ENCODE measurements at places on chromosomes 2 and 18.
A peak's percentile ranks its signal among the peaks of the same experiment; 100 is the strongest.

GRCh38 chr2:26347286-26347865 is 787 bp upstream of the ADGRF3 start:
- DNase-seq: no peak

DNA sequence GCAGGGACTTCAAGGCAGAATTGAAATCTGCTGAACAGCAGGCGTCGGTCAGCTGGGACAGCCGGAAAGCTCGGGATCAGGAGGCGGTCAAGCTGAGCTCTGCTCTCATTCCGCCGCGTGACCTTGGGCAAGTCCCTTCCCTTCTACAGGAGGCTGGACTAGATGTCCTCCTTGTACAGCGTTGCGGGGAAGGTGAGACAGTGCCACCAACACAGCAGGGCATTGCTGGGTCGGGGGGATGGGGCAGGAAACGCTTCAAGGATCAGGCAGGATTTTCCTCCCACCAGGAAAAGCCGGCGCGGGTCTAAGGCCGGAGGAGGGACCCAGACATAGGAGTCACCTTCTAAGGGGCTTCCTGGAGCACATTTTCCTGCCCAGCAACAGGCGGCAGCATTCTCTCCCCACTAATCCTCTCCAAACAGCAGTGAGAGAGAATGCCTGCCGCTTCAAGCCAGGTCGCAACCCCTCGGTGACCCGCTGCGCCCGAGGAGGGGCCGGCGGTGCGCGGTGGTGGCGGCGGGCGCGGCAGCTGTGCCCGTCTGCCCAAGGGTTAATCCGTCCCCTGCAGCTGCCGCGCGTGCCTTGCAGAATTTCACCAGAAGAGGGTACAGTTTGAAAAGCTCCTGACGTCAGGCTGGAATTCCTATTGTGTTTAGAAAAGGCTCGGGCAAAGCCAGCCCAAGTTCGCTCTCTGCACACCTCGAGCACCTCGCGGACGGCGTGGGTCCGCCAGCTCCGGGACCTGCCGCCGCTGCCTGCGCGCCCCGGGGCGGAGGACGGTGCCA is at the start of gene KCNF1:
TSS of gene KCNF1 (plus strand) at position 644 of the 785 bp plus-strand sequence. CDS start 493 bp downstream, outside the sequence.
- peak; percentile 52 for DNase-seq

- no peak for DNase-seq
Observed at GRCh38 chr18:79395761-79396404, at the start of gene NFATC1. TSS of gene NFATC1 (plus strand) at chr18:79395930. CDS start at chr18:79396225, 295 bp downstream.

DNA sequence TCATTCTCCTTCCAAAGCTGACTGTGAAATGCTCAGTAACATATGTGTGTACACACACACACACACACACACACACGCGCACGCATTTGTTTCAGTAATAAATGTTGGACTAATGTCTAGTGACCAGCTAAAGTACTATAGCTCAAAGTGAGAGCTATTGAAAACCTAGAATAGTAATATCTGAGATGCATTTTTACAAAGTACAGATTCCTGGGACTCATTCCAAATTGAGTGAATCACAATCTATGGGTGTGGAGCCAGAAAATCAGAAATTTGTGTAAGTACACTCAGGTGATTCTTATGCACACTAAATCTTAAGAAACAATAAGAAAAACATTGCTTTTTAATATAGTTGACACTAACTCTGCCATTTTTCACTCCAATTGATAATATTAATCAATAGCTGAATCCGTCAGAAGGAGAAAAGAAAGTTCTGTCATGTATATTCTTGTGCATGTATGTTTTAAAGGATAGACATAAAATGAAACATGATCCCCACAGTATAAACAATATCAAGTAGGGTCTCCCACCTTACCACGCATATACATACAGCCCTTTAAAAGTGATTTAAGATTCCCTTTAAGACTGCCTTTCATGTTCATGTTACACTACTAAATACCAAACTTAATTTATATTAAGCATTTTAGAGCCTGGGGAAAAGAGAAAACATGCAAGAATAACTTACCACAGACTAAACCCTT is 123.5 kb downstream of the ATAD2B start:
- DNase-seq: no peak

GRCh38 chr2:189002079-189002478 is 27.9 kb downstream of the COL3A1 start:
- no peak for DNase-seq

- DNase-seq: no peak
Observed at GRCh38 chr2:44116319-44116718, 52.4 kb upstream of the PPM1B start.

GRCh38 chr2:160893581-160893980 is 266.6 kb upstream of the TANK start:
- DNase-seq: no peak

DNA sequence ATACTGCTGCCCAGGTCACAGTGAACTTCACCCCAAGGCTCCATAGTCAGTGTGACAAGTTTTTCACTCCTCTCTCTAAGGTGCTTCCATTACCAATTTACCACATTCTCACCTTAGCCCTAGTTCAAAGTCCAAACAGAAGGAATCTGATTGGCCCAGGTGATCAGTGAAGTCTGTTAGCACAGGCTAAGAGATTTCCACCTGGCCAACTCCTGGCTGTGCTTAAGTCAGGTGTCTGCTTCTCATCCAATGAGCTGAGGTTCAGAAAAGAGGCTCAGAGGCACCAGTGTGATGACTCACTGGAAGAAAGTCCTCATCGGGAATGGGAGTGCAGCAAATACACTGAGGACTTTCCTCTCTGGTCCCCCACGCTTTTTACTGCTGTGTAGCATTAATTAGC is 164.4 kb upstream of the MGAT5 start:
- no peak for DNase-seq

GRCh38 chr18:51757255-51757924 is 559.9 kb upstream of the MEX3C start:
- DNase-seq: no peak

DNA sequence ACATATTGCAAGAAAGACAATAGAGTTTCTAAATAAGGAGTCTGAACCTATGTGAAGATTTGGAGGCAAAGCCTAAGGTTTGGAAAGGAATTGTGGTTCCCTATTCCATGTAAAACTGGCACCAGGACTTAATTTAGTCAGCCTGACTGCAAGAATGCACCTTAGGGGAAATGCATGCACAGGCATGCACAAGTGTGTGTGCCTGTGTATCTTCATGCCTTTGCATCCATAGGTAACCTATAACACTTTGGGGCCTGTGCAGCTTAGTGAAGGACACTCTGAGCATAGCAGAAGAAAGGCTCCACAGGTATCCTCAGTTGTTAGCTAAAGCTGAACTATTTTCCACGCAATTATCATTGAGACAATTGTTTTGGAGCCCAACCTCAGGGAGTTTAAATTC is 73.4 kb downstream of the RPRM start:
- DNase-seq: no peak

DNA sequence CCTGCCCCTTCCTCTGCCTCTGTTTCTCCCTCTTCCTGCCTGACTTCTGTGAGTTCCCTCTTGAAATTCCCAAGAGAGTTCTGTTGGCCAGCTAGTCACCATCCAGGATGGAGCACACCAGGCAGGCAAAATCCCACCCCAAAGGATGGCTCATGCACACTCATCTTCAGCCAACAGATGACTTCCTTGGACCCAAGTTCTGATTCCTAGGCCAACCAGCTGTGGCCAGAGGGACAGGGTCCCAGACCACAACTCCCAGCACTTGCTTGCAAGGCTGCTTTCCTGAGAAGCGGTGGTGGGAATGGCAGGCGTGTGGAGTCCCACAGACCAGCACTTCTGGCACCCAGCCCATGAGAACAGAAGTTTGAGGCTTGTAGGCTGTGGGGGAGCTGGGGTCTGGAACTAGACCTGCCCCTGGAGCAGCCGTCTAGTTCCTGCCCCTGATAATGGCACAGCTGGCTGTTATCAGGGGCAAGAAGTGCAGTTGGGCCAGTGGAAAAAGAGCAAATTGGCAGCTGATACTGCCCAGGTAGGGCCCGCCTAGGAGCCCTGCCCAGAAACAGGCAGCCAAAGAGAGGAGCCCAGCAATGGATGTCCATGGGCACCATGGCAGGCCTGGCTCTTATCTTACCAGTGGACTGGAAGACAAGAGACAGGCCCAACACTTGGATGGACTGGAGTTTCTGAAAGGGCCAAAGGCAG is 56.7 kb downstream of the CYP26B1 start:
- no peak for DNase-seq

DNA sequence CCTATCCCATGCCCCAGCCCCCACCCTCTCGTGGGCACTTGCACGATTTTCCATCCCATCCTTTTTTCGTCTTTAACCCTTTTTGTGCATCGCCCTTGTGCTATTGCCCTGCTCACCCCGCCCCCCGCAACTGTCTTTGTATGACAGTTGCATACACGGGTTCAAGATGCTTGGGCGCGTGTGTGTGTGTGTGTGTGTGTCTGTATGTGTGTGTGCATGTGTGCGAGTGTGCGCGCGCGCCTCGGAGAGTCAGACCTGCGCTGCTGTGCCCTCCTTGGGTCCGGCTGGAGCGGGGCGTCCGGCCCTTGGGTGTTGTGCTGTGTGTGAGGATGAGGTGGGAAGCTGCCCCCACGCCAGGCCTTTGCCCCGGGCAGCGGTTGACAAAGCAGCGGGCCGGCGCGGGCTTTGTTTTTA is 230.7 kb downstream of the HAUS1 start:
- DNase-seq: no peak

GRCh38 chr18:75110846-75111415 is 98.0 kb downstream of the PTGR3 start:
- DNase-seq: no peak

DNA sequence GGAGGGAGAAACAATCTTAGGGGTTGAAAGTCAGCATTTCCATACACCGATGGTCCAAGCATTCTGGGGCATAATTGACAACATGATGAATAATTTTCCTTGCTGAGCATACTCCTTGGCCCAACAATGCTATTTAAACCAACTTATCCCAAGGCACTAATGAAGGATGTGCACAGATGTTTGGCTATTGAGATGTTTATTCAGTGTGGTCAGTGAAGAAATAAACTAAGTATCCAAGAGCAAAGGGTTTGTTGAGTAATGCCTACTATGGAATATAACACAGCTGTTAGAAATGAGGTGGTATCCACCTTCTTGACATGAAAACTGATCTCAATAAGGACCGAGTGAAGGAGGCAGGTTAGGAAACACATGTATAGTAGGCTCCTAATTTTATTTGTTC is 53.9 kb upstream of the RAB6D start:
- DNase-seq: no peak

- DNase-seq: no peak
Observed at GRCh38 chr2:218471982-218472381, 53.1 kb downstream of the VIL1 start.

DNA sequence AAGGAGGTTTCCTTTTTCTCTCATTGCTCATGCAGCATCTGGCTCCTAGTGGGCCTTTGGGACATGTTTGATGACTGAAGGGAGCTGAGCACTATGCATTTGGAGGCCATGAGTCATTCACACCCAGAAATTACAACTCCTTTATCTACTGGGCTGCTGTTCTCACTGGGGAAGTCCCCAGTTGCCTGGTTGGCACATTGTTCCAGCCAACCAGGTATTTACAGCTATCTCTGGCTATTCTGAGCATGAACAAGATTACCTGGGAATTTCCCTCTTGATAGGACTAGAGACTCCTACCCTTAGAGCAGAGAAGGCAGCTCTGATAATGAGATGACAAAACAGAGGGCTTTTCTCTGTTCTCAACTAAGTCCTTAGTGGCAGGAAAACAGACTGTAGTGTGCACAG is 206.5 kb downstream of the SETBP1 start:
- no peak for DNase-seq

DNA sequence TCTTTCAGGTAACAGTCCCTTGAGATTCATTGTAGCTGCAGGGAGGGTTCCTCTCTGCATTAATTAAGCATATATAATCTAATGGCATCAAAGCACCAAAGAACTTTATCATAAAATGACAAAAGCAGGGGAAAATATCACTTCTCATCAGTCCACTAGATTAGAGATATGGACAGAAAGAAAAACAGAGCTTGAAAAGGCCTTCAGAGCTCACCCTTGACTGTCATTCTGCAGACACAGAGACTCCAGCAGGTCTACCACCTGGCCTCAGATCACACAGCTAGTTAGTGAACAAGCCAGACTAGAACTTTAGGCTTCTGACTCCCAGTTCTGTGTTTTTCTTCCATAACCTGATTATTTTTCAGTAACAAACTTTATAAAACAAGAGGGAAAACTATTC is 88.5 kb downstream of the FIGN start:
- DNase-seq: no peak

GRCh38 chr2:13481201-13481600 is 764.5 kb downstream of the TRIB2 start:
- DNase-seq: no peak

DNA sequence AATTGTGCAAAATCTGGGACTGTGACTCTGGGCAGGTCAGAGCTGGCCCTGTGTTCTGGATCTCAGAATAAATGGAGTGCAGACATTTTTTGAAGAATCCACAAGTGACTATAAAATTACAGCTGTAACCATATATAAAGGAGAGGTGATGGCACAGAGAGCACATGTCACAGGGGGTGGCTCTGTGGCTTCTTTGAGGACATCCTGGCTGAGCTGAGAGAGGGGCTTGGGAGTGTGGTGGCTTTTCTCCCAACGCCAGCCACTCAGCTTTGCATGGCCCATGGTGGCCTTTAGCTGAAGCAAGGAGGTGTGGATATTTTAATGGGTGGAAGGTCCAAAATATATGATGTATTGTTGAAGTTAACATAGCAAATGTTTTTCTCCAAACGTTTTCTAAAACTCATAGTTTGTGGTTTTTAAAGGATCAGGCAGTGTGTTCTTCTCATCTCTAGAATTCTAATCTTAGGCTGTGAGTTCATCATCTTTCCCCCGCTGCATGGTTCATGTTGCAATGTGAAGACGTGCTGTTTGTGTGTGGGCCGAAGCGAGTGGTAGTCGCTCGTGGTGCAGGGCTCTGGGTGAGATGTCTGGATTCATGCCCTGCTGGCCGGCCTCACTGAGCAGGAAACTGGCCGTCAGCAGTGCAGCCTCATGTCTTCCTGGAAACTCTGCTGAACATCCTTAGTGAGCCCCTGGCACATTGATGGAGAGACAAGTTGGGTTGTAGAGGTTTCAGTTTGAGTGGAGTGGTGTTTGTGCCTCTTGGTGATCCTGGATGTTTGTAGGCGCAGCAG is 109.9 kb downstream of the ZNF236 start:
- DNase-seq: no peak

- DNase-seq: no peak
Observed at GRCh38 chr2:55418072-55418471, 1.6 kb downstream of the CCDC88A start.

- no peak for DNase-seq
Observed at GRCh38 chr2:209526561-209526960, 102.7 kb downstream of the MAP2 start.

All from NCI-H2029 (cell line).